Left lung (tissue), 14 donors: ENCODE measurements at places on chromosomes 5 and 9. TPM values are rescaled to one million over a fixed set of nuclear protein-coding genes. Genes with fewer than 3 reads are reported as not detected.

- no peaks in the 10 kb centered on the region for H3K36me3 ChIP-seq
- DNase-seq = no peak
- H3K27me3 ChIP-seq = peaks cover 11% of the 10 kb centered on the region
- no peak overlapping the region for H3K27ac ChIP-seq
- H3K4me1 ChIP-seq = peaks cover 4% of the 10 kb centered on the region
Observed at GRCh38 chr5:180345186-180345585, 8.0 kb downstream of the GFPT2 start.

DNA sequence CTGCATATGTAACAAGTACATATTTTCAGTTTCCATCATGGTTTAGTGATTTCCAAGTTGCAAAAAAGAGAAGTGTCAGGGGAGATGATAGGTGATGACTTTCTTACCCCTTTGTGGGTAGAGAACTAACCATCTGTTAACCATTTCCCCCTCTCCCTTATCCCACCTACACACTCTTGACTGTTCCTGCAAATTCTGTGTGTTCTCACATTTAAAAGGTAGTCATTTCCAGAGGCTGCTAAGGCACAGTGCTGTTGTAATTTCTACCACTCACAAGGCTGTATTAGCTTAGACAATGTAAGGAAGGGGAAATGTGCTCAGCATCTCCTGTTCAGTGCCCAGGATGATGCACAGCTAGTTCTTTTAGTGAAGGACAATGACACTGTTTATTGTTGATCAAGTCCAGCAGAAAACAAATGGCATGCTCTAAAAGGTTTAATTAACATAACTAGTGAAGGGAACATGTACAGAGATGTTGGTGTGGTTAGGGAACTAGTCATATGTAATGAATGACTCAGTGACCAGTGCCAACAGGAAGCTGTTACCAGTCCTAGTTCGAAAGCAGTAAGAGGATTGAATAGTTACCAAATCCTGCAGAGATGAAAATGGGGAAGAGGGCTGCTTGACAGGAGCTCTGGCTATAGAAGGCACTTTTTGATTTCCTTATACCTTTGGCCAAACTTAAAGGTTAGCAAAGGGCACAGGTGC lies 165.1 kb downstream of the PLK2 start:
- DNase-seq = no peak
- no peaks in the 10 kb centered on the region for H3K27me3 ChIP-seq
- no peaks in the 10 kb centered on the region for H3K36me3 ChIP-seq
- no peak overlapping the region for H3K27ac ChIP-seq

- no peaks in the 10 kb centered on the region for H3K4me1 ChIP-seq
- H3K27me3 ChIP-seq = no peaks in the 10 kb centered on the region
- H3K4me3 ChIP-seq = no peak overlapping the region
- H3K27ac ChIP-seq = no peak overlapping the region
Observed at GRCh38 chr5:57902095-57902494, 419.5 kb upstream of the ACTBL2 start.

- no peaks in the 10 kb centered on the region for H3K36me3 ChIP-seq
- peak; percentile 75 for DNase-seq
- peaks cover 7% of the 10 kb centered on the region for H3K4me1 ChIP-seq
- H3K27me3 ChIP-seq = peaks cover 32% of the 10 kb centered on the region
- H3K27ac ChIP-seq = no peak overlapping the region
Observed at GRCh38 chr5:174608631-174609097, 115.7 kb upstream of the MSX2 start.

GRCh38 chr9:108889649-108890067 lies 27.6 kb downstream of the ACTL7A start:
- no peak overlapping the region for H3K27ac ChIP-seq
- no peaks in the 10 kb centered on the region for H3K27me3 ChIP-seq
- no peaks in the 10 kb centered on the region for H3K4me1 ChIP-seq
- peak; percentile 36 for DNase-seq

DNA sequence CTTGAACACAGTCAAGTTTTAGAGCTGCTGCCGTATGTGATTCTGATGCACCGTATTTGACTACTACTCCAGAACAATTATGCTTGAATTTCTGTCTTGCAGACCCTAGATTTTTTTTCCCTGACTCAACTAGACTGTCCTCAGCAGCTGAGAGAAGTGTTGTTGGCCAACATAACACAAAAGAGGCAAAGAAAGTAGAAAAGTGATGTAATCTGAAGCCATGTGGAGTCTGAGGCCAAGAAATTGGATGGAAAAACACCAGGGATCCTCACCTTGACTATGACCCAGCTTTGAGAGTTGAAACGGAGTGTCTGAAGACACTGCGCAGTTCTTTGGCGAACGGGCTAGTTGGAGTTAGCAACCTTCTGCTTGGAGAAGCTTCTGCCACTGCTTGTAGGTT lies 36.3 kb upstream of the FGF1 start:
- no peak for DNase-seq
- H3K27ac ChIP-seq = no peak overlapping the region
- no peaks in the 10 kb centered on the region for H3K27me3 ChIP-seq
- H3K4me1 ChIP-seq = peaks cover 26% of the 10 kb centered on the region

GRCh38 chr9:87599901-87600610 lies 102.4 kb downstream of the DAPK1 start:
- DNase-seq = peak; percentile 85
- H3K27ac ChIP-seq = peak overlapping the region; percentile 83
- H3K36me3 ChIP-seq = peaks cover 3% of the 10 kb centered on the region

- H3K4me3 ChIP-seq = no peak overlapping the region
- no peaks in the 10 kb centered on the region for H3K36me3 ChIP-seq
- DNase-seq = no peak
- H3K4me1 ChIP-seq = peaks cover 6% of the 10 kb centered on the region
- H3K27ac ChIP-seq = no peak overlapping the region
Observed at GRCh38 chr5:68406767-68407241, 191.2 kb downstream of the PIK3R1 start.

Gene FGF18
- total RNA-seq = 2.3 TPM

DNA sequence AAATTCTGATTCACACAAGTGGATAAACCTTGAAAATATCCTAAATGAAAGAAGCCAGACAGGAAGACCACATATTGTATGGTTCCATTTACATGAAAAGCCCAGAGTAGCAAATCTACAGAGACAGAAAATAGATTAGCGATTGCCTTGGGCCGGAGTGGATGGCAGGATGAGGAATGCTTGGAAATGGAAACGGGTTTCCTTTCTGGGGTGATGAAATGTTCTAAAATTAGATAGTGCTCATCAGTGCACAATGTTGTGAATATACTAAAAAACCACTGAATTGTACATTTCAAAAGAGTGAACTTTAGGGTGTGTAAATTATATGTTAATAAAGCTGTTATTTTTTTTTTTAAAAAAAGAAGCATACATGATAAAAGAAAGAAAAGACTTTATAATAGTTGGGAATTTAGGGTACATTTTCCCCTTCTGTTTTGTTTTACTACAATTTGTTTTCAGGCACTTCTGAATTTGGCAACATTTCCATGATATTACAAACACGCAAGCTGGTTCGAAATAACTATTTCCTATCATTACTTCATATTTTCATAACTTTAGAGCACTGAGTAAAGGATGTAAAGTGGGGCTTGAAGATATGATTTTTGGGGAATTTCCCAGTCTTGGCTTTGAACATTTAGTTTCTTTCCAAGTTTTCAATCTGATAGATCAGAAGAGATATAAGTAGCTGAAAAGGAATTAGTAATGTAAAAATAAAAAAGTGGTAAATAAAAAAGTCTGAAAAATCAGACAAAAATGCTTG lies 23.9 kb downstream of the SLC35A4 start:
- peak; percentile 31 for DNase-seq
- peak overlapping the region; percentile 71 for H3K27ac ChIP-seq
- H3K4me3 ChIP-seq = no peak overlapping the region
- H3K4me1 ChIP-seq = peaks cover 3% of the 10 kb centered on the region
- no peaks in the 10 kb centered on the region for H3K27me3 ChIP-seq
- H3K36me3 ChIP-seq = no peaks in the 10 kb centered on the region

Gene C7
- total RNA-seq = 376 TPM

GRCh38 chr9:124412228-124412575 lies 3.0 kb downstream of the PSMB7 start:
- no peak for DNase-seq
- H3K27me3 ChIP-seq = no peaks in the 10 kb centered on the region
- H3K4me1 ChIP-seq = peaks cover 48% of the 10 kb centered on the region
- no peak overlapping the region for H3K4me3 ChIP-seq
- peaks cover 66% of the 10 kb centered on the region for H3K36me3 ChIP-seq

Gene TMEM215
- not detected for total RNA-seq

DNA sequence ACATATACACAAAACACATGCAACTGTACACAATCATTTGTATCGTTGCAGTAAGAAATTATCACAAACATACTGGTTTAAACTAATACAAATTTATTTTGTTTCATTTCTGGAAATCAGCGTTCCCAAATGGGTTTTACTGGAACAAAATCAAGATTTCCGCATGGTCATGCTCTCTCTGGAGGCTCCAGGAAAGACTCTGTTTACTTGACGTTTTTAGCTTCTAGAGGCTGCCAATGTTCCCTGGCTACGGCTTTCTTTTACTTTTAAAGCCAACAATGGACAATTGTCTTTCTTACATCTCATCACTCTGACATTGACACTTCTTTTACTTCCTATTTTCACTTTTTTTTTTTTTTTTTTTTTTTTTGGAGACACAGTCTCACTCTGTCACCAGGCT lies 793.1 kb downstream of the CDH9 start:
- no peak overlapping the region for H3K4me3 ChIP-seq
- no peaks in the 10 kb centered on the region for H3K36me3 ChIP-seq
- H3K4me1 ChIP-seq = no peaks in the 10 kb centered on the region
- DNase-seq = no peak
- H3K27me3 ChIP-seq = no peaks in the 10 kb centered on the region
- no peak overlapping the region for H3K27ac ChIP-seq

GRCh38 chr9:107597743-107598217 lies 108.2 kb upstream of the KLF4 start:
- no peak overlapping the region for H3K27ac ChIP-seq
- no peaks in the 10 kb centered on the region for H3K27me3 ChIP-seq
- H3K36me3 ChIP-seq = no peaks in the 10 kb centered on the region

- H3K27ac ChIP-seq = no peak overlapping the region
- H3K4me3 ChIP-seq = no peak overlapping the region
- no peaks in the 10 kb centered on the region for H3K4me1 ChIP-seq
- no peak for DNase-seq
- no peaks in the 10 kb centered on the region for H3K27me3 ChIP-seq
- no peaks in the 10 kb centered on the region for H3K36me3 ChIP-seq
Observed at GRCh38 chr5:95347506-95348120, 43.6 kb upstream of the FAM81B start.

- no peak for DNase-seq
- no peaks in the 10 kb centered on the region for H3K4me1 ChIP-seq
- H3K27me3 ChIP-seq = no peaks in the 10 kb centered on the region
Observed at GRCh38 chr5:64789457-64789856, 20.7 kb downstream of the CWC27 start.

DNA sequence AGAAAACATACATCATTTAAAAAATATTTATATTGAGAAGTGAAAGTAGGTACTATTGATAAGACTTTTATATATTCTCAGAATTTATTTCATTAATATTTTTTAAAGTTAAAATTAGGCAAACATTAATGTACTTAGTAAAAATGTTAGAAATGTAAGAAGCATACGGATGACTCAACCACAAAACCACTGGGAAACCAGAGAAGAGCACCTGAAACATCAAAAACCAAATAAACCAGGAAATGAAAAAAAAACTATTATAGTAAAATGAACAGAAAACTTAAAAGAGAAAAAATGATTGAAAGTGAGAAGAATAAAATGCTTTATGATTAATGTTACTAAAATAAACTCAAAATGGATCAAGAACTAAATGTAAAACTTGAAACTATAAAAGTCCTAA lies 233.2 kb upstream of the DAB2 start:
- no peak overlapping the region for H3K4me3 ChIP-seq
- no peaks in the 10 kb centered on the region for H3K36me3 ChIP-seq
- no peaks in the 10 kb centered on the region for H3K4me1 ChIP-seq
- H3K27ac ChIP-seq = no peak overlapping the region
- no peak for DNase-seq
- no peaks in the 10 kb centered on the region for H3K27me3 ChIP-seq

GRCh38 chr9:113823421-113823820 lies 52.7 kb upstream of the ZNF618 start:
- H3K4me3 ChIP-seq = no peak overlapping the region
- no peaks in the 10 kb centered on the region for H3K27me3 ChIP-seq
- DNase-seq = no peak
- no peak overlapping the region for H3K27ac ChIP-seq
- no peaks in the 10 kb centered on the region for H3K36me3 ChIP-seq

GRCh38 chr5:142364251-142365145 lies 39.7 kb upstream of the SPRY4 start:
- H3K27me3 ChIP-seq = peaks cover 60% of the 10 kb centered on the region
- no peaks in the 10 kb centered on the region for H3K36me3 ChIP-seq
- no peak overlapping the region for H3K4me3 ChIP-seq
- peaks cover 5% of the 10 kb centered on the region for H3K4me1 ChIP-seq
- no peak overlapping the region for H3K27ac ChIP-seq
